Activated naive CD8-positive, alpha-beta T cell treated with anti-CD3 and anti-CD28 coated beads, Interleukin-2, amount 10 ng/mL, durations not matched to agents 7 days and 5 days (primary cell): ENCODE measurements at places on chromosomes 5 and 9.

GRCh38 chr5:159971038-159971437 lies 37.9 kb upstream of the TTC1 start:
- no peak for DNase-seq

- DNase-seq = no peak
These were observed 59.4 kb downstream of the GRAMD2B start for GRCh38 chr5:126482591-126482990.

GRCh38 chr5:172453986-172454357 lies 353 bp downstream of the SH3PXD2B start:
- no peak for DNase-seq

- DNase-seq = no peak
These were observed 42.3 kb downstream of the LMNB1 start for GRCh38 chr5:126819253-126819652.

GRCh38 chr5:137630216-137630971 lies 105.5 kb downstream of the KLHL3 start:
- DNase-seq = no peak
